ENCODE measurements at places on chromosomes 1 and 21.

DNA sequence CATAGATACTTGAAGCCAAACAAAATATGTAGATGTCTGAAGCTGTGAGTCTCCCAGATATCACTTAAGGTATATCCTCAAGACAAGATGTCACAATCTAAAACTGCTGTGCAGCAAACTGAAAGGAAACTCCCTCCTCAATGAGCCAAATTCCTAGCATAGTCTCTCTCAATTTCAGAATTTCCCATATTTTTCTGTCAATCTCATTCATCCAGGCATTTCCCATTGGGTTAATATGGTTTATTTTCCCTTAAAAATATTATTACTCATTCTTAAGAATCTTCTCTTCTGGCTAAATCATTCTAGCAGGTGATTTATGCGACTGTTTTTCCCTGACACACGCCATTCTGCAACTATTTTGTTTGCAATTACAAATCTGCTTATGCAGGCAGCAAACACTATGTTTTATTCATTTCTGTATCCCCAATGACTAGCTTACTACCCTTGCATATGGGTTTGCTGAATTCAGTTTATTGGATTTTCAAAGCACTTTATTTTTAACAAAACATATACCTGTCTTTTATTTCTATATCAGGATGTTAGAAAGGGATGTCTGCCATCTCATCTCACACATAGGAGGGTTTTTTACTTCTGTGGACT lies 69.9 kb downstream of the TNFSF4 start:
- no peak for DNase-seq

DNA sequence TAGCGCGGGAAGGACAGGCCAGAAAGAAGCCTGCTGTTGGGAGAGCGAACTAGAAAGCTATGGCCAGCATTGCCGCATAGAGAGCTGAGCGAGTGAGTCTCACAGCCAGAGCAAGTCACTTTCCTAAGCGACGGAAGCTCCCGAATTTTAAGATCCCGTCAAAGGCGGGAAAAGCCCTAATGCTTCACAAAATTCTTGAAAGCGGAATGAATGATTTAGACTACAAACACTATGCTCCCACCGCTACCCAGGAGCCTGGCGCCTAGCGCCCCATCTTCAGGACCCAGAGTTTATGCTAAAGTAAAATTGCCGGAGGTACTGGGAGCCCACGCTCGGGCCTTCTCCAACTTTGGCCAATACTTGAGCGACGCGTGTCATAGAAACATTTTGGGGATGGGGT lies 409.9 kb upstream of the ESRRG start:
- no peak for DNase-seq

DNA sequence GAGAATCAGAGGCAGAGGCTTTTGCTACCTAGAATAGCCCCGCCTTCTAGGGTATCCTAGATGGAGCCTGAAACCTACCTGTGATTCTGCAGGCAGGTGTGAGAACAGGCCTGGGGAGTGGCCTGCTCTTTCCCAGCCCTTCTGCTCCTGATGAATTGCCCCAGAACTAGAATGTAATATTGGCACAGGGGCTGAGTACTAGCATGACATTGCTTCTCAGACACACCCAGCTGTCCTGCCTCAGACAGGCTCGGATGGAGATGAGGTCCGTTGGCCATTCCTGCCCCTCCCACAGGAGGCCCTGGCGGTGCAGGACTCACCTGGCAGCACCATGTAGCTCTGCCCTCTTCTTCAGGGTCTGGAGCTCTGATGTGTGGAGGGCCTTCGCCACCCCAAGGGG lies 237.6 kb downstream of the GRIK3 start:
- DNase-seq, result no peak

DNA sequence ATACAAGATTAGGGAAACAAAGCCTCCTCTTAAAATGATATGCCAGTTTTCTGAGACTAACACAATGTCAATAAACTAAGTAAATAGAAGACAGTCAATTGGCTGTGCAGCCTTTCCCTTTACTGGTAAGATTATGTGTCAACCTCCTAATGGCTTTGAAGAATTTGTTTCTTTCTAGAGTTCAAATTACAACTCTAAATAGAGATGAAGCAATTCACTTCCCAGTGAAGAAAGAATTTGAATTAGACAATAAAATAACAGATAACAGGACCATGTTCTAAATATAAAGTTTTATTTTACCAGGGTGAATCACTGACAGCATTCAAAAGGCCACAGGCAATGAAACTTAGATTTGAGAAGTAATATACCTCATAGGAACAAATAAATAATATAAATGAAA lies 680.3 kb downstream of the PLA2G4A start:
- DNase-seq, result no peak

GRCh38 chr21:36927719-36928117 lies 38.8 kb downstream of the HLCS start:
- peak; percentile 39 for DNase-seq

GRCh38 chr1:179094818-179095217 lies 12.9 kb downstream of the TOR3A start:
- DNase-seq, result no peak

- no peak for DNase-seq
Measured at GRCh38 chr1:219495737-219496408, 117.0 kb downstream of the ZC3H11B start.

DNA sequence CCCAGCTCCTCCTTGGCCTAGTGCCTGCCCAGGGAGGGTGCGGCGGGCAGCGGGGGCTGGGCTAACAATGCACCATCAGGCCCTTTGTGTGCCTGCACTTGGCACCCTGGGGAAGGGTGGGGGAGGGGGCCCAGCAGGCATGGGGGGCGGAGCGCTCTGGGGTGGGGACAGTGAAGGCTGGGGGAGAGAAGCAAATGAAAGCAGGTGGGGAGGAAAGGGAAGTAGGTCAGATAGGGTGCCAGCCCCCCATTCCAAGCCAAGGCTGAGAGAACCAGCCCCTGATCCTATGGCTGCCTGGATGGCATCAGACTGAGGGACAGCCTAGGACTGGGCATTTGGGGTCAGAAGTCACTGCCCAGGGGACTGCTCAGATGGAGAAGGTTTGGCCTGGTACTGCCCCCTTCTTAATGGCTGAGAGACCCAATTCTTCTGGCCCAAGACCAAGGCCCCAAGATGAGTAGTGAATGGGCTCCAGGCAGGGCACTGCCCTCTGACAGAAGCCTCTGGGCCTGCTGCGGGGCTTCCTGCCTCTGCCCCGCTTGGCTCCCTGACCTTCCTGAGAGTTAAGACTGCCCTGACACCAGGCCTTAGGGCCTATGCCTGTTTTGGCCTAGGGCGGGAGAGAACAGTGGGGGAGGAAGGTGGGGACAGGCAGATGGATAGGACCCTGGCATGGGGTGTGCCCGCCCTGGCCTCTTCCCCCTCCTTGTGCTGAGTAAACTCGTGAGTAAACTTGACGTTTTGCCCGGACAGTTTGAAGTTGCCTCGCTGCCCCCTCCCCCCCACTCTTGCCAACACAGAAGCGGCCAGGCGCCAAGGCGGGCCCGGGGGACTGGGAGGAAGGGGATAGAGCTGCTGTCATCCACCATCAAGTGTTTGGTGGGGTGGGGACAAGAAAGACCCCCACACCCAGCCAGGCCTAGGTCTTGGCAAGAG lies 2.7 kb downstream of the ZBTB7B start:
- no peak for DNase-seq

- DNase-seq, result no peak
Measured at GRCh38 chr21:42629933-42630589, 23.4 kb upstream of the PDE9A start.

GRCh38 chr1:165632491-165632890 lies 1.5 kb downstream of the MGST3 start:
- no peak for DNase-seq

DNA sequence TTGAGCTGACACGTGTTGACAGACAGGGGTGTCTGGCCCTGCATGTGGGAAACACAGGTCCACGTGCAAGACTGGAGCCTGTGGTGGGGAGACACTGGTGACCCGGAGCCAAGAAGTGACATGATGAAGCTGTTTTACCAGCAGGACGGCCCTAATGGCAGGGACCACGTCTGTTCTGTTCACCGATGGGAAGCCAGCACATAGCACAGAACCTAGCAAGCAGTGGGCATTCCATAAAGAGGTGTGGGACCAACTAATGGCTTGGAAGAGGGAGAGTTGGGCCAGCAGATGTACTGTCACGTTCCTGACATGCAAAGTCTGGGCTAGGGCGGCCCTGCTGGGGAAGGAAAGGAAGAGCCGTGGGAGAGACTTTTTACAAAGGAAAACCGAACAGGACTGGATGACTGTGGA lies 15.3 kb downstream of the NAV1 start:
- DNase-seq, result no peak

DNA sequence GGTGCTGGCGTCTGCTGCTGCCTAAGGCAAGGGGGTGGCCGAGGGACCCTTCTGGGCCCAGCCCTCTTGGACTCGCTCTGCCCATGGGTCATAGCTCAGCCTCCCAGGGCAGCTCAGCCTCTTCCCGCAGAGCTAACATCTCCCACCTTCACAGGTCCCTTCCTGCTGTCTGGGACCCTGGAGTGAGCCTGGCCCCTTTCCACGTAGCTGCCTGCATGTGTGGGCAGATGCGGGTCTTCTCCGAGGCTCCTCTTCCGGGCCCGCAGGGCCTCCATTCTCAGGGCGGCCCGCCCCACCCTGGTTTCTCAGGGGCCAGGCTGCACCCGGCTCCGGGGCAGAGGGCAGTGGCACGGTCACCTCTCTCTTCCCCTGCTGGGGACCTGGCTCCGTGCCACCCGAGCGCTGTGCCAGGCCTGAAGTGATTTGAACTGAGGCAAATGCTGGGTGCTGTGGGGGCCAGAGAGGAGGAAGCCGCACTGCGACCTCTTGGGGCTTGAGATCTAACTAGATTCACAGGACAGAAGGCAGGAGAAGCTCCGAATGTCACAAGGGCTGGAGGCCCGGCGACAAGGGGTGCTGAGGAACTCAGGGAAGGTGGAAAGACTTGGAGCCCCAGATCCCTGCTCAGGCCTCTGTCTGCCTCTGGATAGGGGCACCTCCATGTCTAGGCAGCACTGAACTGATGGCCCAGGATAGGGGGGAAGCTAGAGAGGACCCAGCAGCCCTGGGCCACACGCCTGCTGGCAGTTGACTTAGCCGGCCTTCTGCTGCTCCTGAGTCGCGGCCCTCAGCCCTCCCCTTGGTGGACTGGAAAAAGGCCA lies 40.7 kb downstream of the COQ8A start:
- DNase-seq, result no peak

GRCh38 chr1:222098404-222098803 lies 356.5 kb upstream of the DUSP10 start:
- no peak for DNase-seq

Data from stimulated activated CD8-positive, alpha-beta memory T cell treated with anti-CD3 and anti-CD28 coated beads, Interleukin-7, amount 100 ng/mL, for 1 hour (primary cell).